Fibroblast of skin of right biceps (primary cell): ENCODE measurements at places on chromosomes 5 and 9.

GRCh38 chr5:132391870-132392269 lies 22.4 kb downstream of the SLC22A5 start:
- no peak for DNase-seq

DNA sequence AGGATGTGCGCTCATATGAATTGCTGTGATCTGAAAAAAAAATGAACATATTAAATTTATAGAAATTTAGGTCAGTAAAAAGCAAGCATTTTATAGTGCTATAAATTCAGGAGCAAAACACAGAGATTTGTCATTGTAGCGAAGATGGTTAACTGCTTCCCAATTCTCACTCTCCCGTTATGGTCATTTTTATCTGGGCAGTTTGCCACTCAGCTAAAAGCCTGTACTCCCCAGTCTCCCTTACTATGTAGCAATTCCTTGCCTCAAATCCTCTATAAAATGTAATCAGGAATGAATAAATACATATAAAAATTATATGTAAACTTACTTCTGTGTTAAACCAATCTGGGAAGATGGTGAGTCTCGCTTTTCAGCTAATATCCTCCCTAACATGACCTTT lies 471.5 kb downstream of the HINT1 start:
- no peak for DNase-seq

DNA sequence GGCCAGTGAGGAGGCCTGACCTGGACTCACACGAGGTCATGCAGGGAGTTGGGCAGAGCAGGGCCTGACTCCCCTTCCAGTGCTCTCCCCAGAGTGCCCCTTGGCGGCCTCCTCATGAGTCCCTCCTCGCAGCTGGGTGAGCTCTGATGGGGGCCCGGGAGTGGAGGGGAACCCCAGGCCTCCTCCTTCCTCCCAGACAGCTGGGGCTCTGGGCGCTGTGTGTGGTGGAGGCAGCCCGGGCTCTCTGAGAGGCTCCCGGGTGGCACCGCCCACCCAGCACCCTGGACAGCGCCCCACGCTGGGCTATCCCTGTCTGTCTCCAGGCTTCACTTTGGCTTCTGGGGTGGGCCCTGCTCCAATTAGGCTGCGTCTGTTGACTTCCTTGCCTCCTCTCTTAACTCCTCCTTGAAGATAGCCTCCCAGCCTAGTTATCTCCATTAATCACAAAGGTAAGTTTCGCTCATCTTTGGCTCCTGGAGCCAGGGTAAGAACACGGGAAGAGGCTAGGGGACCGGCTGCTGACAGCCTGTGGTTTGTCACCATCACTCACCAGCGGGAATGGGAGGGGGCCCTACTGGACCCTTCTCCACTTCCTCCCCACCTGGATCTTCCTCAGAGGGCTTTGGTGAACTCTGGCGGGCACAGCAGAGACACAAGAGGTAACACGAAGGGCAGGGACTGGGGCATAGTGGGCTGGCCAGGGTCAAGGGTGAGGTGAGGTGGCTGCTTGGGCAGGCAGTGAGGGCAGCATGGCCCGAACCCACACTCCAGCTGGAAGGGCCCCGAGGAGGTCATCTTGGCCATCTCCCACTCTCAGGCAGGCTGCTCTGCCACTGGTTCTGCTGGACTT lies 13.1 kb downstream of the PSD2 start:
- DNase-seq = peak; percentile 32

GRCh38 chr5:136731241-136731900 lies 366.0 kb upstream of the TRPC7 start:
- DNase-seq = peak; percentile 31

GRCh38 chr9:105131981-105132380 lies 112.5 kb upstream of the SLC44A1 start:
- DNase-seq = peak; percentile 46

- peak; percentile 57 for DNase-seq
Observed at GRCh38 chr5:82613891-82614290, 335.7 kb upstream of the RPS23 start.

GRCh38 chr5:137366526-137366925 lies 132.6 kb downstream of the SPOCK1 start:
- peak; percentile 31 for DNase-seq

DNA sequence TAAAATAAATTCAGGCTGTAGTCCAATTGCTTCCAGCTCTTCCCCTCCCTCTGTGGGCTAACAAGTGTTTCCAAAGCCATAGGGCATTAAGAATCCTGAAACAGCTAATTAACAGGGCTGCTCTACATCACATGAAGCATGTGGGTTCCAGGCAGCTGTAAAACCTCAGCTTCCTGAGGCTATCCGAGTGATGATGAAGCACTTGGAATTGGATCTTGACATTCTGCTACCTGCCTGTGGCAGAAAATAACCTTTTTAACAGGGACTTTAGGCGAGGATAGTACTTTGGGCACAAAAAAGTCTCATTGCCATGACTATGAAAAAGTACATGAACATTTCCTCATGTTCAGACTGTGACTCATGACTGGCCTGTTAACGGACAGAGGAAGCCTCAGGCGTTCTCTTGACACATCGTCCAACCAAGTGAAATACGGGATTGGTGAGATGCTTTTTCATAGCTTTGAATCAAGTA lies 107.2 kb downstream of the PDE4D start:
- DNase-seq = peak; percentile 81

DNA sequence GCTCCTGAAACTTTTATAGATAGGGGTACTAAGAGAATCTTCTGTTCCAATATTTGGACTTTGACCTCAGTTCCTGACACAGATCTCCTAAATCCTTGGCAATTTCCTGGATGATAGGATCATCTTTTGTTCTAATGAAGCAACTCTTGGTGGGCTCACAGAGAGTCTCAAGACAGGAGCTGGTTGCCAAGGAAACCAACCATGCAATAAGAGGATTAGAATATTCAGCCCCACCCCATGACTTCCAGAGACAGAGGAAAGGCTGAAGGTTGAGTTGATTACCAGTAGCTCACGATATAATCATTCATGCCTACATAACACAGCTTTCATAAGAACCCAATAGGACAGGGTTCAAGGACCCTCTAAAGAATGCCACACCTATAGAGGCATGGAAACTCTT lies 2050.2 kb upstream of the CDH6 start:
- DNase-seq = no peak

DNA sequence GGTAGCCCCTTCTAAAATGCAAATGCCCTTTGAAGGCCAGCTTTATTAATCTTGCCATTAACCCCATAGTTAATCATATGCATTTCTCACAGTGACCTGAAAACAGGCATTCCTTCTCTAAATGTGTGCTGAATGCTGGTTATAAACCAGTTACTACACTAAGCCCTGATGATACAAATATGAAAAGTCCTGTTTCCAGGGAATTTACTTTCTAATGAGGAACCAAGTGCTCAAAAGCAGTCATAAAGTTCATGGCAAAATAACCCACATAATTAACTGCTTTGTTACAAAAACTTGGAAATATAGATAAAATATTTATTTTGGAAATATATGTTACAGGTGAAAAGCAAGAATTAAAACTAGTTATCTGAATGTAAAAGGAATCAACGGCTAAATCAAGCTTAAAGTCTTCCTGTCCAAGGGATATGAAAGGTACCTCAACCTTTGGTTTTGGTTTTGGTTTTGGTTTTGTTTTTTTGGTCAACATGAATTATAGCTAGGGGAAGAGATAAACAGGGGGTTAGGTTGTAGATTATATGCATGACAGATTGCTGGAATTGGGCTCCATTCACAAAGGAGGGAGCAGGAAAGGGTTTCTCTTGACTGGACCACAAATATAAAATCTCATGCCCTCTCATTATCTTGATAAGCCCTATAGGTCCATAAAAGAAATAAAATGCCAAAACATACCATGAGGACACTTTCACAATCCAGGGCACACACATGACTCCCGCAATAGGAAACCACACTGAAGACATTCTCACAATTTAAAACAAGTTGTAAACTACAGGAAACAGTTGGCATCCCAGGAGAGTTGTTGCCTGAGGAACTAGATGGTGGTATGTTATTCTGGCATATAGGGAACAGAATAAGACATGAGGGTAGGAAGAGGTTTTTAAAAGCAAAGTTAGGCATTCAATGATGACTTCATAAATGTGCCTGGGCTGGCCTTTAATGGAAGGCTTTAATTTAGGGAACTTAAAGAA lies 46.7 kb upstream of the MACIR start:
- no peak for DNase-seq

DNA sequence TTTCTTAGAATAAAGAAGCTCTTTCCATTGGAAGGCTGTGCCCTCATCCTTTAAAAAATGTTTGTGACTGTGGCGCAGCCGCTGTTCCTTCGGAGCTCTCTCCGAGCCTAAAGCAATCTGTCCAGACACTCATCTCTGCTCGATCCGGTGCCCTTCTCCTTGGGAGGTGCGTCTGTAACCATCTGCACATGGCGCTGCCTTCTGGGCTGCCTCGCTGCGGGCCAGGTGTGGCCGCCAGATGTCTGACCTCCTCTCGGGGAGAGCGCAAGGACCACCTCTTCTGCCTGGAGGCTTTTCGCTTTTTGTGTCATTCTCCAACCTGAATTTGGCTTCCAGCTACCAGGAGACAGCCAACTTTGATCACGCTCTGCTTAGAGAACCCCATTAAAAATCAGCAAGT lies 153.4 kb upstream of the PTCH1 start:
- no peak for DNase-seq

GRCh38 chr9:128685636-128686489 lies 3.2 kb upstream of the SET start:
- DNase-seq = no peak

DNA sequence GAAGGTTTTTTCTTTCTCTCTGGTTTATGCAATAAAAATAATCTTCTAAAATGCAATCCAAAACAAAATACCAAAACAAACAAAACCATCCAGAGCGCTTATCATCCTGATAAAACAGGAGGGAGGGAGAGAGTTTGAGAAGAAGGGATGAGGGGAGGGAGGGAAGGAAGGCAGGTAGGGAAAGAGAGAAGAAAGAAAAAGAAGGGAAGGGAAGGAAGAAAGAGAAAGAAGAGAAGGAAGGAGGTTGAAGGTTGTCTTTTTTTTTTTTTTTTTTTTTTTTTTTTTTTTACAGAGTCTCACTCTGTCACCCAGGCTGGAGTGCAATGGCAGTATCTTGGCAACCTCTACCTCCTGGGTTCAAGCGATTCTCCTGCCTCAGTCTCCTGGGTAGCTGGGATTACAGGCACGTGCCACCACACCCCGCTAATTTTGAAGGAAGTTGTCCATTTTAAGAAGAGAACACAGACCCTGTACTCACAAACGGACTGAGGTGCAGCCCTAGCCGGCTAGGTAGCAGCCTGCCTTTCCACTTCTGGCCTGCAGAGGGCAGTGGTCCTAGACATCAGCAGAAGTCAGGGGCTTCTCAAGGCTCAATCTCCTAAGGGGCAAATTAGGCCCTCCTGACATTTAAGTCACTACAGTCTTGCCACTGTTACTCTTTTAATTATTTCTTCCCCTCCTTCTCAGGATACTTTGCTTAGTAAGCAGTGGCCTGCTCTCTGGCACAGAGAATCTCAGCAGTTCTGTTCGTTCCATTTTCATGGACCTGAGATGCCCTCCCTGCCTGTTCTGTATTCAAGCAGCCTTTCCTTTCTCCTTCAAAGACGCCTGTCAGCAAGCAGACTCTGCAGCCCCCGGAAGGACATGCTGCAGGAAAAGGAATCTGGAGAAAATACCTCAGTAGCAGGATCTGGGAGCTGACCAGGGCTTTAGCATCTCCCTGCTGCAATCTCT lies 76.4 kb downstream of the EPB41L4B start:
- peak; percentile 59 for DNase-seq

DNA sequence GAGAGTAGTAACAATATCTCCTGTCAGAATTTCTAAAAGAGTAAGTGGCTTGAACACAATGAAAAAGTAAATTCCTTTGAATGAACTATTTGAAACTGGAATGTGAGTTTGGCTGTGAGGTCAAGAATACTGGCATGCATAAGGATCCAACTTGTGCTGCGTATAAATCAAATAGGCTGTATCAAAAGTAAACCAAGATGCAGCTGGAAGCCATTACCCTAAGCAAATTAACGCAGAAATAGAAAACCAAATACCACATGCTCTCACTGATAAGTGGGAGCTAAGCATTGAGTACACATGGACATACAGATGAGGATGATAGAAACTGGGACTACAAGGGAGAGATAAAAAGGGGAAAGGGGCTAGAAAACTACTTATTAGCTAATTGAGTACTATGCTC lies 24.0 kb upstream of the SRFBP1 start:
- DNase-seq = peak; percentile 32

- DNase-seq = no peak
Observed at GRCh38 chr5:15238006-15238405, 262.0 kb upstream of the FBXL7 start.

- no peak for DNase-seq
Observed at GRCh38 chr5:110872200-110872599, 133.4 kb downstream of the SLC25A46 start.

DNA sequence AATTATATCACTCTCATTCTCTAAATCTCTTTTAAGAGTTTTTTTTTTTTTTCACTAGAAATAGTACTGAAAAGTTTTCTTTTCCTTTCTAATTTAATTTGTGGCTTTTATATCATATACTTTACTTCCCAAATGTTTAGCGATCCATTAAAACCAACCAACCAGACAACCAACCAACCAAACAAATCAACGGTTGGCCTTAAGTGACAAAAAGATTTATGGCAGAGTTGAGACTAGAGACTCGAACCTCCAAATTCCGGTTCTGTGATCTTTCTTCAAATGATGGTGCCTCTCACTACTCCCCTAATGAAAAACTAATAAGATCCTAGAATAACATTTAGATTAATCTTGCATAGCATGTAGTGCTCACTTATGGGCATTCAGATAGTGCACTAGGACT lies 45.3 kb upstream of the ACTBL2 start:
- no peak for DNase-seq

DNA sequence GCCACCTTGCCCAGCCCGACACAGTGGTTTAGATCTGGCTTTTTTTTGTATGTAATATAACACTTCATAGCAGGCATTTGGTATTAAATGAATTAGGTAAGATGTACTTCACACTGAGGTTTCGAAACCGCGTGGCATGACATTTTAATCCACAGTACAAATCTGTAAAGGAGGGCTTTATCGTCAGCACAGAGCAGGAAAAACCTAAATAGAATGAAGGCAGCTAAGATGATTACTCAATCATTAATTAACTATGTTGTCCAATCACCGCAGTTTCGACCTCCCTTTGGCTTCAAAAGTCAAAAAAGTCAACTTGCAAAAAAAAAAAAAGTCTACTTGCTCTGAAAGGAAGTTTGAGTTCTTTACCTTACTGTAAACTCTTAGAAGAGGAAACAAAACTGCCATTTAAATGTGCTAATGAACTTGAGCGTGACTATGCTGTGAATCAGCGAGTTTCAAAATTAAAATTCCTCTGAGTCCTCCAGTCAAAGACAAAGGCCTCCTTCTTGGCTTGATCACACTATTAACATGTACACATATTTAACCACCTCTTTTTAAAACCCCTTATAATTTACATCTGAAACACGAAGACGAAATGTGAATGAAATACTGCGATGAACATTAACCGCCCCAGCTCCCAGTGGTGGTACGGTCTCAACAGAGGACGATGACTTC lies 698 bp upstream of the SEC24A start:
- peak; percentile 75 for DNase-seq
